Stimulated activated CD4-positive, alpha-beta T cell treated with anti-CD3 and anti-CD28 coated beads, Interleukin-4, amount 100 ng/mL, for 4 hours (primary cell): ENCODE measurements at places on chromosomes 7 and 10.

GRCh38 chr7:141431711-141432110, 119.5 kb upstream of the AGK start:
- DNase-seq = no peak

GRCh38 chr7:158050978-158051651, 536.5 kb downstream of the PTPRN2 start:
- no peak for DNase-seq

DNA sequence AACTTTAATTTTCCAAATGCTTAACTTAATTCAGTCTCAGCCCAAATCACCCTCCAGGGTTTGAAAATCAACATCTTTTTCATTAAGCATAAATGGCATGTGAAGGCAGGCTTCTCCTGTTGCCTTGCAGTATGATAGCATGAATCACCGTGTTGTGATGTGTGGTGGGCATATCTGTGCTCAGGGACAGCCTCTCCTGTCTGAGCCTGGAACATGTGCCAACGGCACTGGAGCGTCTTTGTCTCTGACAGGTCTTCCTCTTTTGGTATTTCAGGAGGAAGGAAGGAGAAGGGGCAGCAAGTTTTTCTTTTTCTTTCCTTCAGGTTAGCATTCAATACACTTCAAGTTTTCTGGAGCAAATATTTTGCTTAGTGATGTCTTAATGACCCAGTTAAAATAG, 57.6 kb downstream of the LRGUK start:
- no peak for DNase-seq

DNA sequence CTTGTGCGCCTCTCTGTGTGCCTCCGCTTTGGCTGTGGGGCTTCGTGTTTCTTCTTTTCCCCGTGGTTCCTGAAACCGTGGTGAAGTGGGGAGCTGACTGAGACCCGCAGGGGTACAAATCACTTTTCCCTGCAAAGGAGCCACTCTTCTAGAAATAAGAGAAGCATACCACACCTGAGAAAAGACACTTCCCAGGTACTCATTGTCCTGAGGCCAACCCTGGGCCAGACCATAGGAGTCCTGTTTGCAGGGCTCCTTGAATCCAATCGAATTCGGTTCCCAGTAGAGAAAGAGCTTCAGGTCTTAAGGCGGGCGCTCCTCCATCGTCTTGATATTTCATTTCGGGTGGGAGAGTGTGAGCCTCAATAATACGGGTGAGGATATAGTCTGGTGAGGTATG, 32.4 kb upstream of the ZNF273 start:
- no peak for DNase-seq

GRCh38 chr10:79277579-79278269, 69.5 kb upstream of the PPIF start:
- no peak for DNase-seq

GRCh38 chr7:51785171-51785570, 468.6 kb upstream of the COBL start:
- DNase-seq = no peak

- no peak for DNase-seq
Measured at GRCh38 chr10:17354781-17355180, 99.6 kb downstream of the ST8SIA6 start.

- no peak for DNase-seq
Measured at GRCh38 chr7:43516581-43517342, 66.1 kb upstream of the STK17A start.

DNA sequence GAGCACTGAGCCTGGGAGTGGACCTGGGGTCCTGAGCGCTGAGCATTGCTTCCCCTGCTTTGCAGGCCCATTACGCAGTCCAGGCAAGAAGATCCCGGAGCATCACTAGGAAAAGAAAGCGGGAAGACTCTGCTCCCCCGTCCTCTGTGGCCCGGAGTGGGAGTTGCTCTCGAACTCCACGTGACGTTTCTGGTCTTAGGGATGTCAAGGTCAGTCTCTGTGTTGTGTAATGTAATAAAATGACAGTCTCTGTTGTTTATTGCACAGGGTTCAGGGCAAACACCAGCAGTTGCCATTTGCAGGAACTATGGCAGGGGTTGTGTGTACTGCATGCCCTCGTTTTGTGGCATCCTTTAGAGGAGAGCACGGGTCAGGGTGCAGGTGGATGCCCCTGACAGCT, 10.0 kb downstream of the IDI2 start:
- no peak for DNase-seq

GRCh38 chr7:140275069-140275965, 98.5 kb upstream of the KDM7A start:
- no peak for DNase-seq

GRCh38 chr10:67607472-67607871, 88.5 kb downstream of the CTNNA3 start:
- DNase-seq = no peak

DNA sequence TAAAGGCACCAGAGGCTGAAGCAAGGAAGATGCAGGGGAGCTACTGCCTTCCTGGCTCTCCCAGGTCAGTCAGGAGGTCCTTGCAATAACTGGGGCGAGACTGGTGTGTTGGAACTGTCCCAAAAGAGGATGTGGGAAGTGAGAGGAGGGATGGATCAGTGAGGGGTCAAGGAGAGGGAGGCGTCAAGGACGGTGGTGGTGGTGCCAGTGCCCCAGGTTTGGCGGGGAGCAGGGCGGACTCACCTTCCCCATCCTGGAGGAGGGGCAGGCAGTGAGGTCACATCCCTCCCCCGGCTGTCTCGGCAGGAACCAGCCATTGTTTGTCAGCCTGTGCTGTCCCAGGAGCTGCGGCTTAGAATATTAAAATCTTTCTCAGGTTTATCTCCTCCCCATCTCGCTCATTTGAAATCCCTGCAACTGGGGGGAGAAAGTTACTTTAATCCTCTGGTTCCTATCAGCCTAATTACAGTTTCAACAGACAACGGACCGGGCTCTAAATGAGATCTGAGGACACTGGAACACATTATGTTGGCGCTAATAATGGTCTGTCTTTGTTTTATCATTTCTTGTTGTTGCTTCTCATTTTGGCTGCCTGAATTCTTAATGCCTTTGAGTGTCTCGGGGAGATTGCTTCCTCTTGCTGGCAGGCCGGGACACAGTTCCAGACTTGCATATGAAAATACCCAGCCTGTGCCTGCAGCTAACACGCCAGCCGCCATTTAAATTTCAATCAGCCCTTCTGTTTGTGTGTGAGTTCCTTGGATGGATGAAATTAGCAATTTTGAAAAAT, 387.5 kb downstream of the RPS24 start:
- DNase-seq = no peak

DNA sequence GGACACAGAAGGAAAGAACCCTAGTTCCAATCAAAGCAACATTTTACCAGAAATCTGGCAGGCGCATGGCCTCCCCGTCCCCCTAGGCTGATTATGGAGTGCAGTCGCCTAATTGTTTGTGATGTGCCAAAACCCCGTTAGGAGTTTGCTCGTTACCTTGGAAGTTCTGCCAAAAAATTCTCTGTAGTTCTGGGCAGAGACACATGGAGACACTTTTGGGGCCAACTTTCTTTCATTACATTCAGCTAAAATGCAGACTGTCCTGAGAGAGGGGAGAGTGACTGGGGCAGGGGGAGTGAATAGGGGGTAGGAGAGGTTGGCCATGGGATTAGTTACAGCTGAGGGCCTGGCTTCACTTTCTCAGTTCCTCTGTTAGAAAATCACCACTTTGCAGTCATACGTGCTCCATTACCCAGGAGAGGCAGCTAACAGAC, 158.0 kb upstream of the NPVF start:
- DNase-seq = no peak

DNA sequence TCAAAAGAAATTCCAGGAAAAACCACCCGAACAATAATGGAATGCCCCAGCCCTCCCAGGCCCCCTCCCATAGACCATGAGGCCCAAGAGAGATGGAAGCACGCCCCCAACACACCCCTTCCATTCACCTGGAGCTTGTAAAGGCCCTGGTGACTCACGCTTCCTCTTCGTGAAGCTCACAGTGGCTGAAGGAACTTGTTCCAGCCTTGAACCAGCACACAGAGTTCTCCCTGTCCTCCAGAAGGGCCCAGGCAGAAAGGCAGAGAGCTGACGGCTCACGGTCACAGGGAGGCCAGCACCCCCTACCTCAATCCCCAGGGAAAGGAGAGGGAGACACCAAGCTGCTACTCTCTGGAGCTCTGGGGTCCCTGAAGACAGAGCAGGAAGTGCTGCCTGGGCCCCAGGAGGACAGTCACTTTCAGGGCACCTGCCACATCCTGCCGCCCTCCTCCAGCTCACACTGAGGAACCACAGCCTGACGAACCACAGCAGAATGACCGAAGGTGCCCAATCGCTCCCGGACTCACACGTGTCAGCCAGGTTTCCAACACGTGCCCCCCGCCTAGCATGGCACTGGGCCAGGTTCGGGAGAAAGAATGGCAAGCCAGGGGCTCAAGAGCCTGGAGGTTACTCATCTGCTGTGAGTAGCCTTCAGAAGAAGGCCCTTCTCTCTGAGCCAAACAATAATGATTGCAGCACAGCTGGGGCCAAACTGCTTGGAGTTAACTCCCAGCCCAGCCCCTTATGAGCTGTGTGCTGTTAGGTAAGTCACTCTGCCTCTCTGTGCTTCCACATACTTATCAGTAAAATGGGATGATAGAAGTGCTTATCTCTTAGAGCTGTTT, 52.8 kb downstream of the DLG5 start:
- peak; percentile 7 for DNase-seq

- no peak for DNase-seq
Measured at GRCh38 chr10:80462981-80463741, 9.1 kb downstream of the TSPAN14 start.

DNA sequence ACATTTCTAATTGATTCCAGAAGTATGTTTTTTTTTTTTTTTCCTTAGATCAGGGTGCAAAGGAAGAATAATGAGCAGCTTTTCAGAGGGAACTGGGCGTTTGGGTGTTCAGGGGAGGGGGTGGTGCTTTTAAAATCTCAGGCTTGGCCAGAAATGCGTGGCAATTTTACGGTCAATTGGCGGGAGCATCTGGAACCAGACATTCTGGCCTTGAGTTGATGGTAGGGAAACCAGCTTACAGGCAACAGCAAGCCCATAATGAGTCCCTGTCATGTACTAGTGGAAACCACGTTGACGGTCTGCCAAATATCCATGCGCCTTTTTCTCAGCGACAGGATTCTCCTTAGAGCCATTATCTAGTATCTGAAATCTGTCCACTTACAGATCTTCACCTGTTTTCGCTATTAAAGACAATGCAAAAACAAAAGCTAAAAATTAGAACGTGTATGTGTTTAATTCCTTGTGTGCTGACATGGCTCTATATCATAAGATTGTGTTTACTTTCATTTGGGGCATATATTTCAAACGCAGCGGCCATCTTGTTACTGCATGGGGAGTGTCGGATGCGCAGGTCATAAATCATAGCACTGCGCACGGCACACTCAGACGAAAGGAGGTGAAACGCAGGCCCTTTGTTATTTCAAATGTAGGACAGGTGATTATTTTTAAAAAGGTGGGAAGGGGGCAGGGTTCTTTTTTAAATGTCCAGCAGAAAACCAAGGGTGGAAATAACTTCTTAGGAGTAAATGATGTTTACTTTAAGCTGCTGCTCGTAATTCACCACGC, 209.2 kb downstream of the AGMO start:
- no peak for DNase-seq

DNA sequence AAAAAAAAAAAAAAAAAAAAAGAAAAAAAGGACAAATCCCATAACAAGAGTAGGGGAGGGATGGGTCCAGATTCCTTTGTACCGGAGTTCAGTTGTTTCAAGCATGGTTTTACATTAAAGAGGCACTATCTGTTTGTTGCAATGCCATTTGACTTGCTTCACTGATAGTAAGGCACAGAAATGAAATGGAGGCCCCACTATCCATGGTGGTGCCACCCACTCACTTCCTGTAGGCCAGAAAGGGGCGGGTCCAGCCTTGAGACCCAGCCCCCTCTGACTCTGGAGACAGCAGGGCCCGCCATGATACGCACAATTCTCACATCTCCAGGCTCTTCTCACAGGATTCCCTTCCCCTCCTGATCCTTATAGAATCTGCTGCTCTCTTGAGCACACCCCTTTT, 100.0 kb downstream of the CLEC2L start:
- no peak for DNase-seq

DNA sequence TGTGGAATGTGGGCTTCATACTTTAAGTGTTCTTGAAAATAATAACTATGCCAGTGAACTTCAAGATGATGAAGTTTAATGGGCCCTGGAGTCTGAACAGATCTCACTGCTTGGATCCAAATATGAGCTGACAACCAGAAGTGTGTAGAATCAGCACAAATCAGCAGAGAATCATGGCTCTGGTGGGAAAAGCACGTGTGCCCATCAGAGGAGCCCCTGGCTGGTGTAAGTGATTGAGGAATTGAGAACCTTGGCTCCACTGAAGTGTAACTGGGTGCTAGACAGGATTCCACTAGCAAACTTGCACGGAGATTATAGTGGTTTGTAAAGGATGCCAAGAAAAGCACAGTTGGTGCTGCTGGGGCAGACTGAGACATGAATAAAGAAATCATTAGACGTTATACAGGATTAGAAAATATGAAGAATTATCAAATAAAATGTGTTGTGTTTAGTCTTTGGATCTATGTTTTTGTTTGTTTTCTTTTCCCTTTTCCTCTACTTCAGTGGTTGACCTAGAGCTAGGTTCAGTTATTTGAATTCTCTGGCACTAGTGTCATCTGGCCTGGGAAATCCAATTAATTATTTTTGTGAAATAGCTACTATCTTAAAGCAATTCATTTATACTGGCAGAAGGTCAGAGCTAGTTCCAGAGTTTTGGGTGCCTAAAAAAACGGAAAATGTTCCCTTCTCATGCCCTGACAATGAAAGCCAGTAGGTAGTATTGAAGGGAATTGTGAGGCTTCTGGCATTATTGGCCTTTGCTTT, 175.7 kb upstream of the MEOX2 start:
- no peak for DNase-seq

DNA sequence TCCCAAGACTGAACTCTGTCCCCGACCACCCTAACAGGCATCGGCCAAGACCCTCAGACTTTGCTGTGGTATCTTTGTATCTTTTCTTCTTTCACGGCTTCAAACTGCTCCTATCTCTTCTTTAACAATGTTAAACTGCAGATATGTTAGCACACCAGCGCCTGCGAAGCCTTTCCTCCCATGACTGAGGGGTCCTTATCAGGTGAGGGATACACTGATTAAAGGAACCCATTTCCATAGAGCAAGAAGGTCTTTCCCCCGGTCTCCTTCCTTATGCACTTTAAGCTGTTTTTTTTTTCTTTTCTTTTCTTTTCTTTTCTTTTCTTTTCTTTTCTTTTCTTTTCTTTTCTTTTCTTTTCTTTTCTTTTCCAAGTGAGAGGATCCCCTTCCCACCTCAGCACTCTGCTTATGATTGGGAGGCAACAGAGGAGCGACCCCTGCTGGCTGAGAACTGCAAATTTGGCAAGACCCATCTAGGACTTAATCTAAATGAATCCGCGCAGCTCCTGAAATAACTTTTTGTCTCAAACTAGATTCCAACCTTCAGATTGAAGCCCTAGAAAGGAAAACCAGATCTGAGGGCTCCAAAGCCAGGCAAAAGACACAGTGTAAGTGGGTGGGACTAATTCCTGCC, 109.9 kb downstream of the ITGB8 start:
- no peak for DNase-seq

DNA sequence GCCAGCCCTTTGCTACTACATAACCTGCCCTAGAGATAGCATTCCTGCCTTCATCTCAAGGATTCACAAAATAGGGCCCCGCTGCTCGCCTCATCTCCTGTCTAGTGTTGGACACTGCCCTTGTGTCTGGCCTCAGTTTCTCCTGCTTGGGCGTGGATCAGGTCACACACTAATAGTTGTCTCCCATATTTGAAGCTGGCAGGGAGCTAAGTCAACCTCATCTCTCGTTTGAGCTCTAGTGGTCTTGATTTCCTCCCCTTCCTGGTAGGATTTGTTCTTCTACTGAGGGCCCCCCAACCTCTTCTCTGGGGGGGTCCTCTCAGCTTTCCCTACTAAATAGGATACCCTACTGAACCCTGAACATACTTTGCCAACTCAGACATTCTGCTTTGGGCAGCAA, 42.2 kb downstream of the ADCYAP1R1 start:
- DNase-seq = no peak
